ENCODE measurements at places on chromosomes 16 and 17. TPM values are rescaled to one million over a fixed set of nuclear protein-coding genes. Genes with fewer than 3 reads are reported as not detected.

SEZ6L2 gene
- total RNA-seq, result 4.0 TPM

CDRT15L2 gene
- not detected for total RNA-seq

DNA sequence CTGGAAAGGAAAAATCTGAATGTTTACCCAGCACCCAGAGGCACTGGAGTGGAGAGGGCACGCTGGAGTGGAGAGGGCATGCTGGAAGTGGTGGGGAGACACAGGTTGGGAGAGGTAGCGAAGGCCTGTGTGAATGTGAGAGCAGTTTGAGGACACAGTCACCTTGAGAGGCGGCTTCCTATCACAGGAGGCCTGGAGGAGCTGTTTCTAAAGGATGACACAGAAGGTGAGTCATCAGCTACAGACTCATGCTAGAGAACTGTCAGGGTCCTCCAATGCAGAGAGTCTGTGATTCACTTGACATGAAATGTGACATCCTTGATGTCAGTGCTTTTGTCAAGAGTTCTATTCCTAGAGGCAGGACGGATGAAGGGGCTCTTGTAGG is 13.8 kb downstream of the CTRL start:
- peak overlapping the region; percentile 81 for H3K27ac ChIP-seq
- H3K4me1 ChIP-seq, result peaks cover 62% of the 10 kb centered on the region
- peaks cover 5% of the 10 kb centered on the region for H3K27me3 ChIP-seq
- peak; percentile 91 for DNase-seq

- H3K4me1 ChIP-seq, result no peaks in the 10 kb centered on the region
- H3K27me3 ChIP-seq, result peaks cover 6% of the 10 kb centered on the region
- H3K27ac ChIP-seq, result no peak overlapping the region
- H3K36me3 ChIP-seq, result peaks cover 5% of the 10 kb centered on the region
- no peak for DNase-seq
- H3K4me3 ChIP-seq, result no peak overlapping the region
Measured at GRCh38 chr17:6981426-6981825, 14.4 kb upstream of the ALOX12 start.

DNA sequence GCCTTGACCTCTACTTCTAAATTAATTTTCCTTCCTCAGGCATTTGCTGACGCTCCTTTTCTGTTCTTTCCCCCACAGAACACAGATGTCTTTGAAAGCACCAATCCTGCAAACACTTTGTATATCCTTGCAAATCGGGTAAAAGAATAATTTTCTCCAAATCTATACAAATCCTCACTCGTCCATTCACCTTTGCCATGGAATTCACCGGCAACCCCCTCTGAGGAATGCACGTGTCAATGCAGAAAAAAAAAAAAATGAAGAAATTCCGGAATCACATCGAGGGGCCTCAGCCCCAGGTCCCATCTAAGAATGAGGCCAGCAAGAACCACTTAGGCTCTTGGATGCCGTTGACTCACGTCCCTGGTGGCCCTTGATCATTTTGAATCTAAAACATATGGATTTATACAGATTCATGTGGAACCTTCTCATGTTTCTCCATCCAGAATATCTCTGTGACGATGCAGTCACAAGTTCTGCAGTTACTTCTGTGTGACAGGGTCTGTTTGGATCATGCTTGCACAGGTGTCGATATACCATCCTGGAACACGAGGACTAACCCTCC is 136.9 kb downstream of the RBFOX3 start:
- no peaks in the 10 kb centered on the region for H3K4me1 ChIP-seq
- H3K27ac ChIP-seq, result no peak overlapping the region
- DNase-seq, result no peak
- peaks cover 15% of the 10 kb centered on the region for H3K36me3 ChIP-seq

DNA sequence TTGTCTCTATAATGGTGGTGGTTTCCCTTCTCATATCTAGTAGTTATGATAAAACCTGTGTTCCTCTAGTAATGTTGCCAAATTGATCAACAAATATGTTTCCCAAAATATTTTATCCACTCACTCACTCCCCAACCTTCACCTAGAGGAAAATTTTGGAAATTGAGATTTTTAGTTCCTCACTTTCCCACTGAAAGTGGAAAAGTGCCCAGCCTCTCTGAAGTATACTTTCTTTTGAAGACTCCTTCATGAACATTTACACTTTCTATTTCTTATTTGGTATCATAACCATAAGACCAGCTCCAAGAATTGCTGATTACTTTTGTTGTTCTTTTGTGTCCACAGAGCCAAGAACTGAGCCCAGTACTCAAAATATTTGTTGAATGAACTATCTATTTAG is 5.1 kb upstream of the CENPV start:
- H3K36me3 ChIP-seq, result no peaks in the 10 kb centered on the region
- peaks cover 6% of the 10 kb centered on the region for H3K27me3 ChIP-seq

DNA sequence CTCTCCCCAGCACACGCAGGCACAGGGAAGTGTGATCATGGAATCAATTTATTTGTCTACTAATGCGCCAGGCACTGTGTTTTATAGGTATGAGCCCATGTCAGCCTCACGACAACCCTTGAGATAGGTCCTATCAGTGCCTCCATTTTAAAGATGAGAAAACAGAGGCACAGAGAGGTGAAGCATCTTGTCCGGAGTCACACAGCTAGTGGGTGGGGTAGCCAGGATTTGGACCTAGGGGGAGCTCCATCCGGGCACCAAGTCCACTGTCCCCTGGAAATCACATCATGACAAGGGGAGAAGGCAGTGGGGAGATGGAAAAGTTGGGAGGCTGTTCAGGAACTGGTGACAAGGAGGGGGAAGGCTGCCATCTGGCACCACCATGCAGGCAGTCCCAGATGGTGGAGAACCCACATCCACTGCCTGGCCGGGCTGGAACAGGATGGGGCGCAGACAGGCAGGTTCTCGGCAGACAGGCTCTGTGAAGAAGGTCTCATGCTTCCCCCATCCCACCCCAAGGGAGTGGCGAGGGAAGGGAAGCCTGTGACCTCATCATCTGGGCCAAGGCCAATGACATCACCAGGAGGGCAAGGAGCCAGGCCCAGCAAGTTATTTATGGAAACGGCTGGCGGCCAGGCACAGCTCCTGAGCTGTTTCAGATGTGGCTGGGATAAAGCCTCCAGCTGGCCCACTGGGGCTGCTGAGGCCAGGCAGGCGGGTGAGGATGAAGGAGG is 126.0 kb upstream of the SDK2 start:
- H3K27ac ChIP-seq, result no peak overlapping the region
- no peak for DNase-seq
- H3K4me1 ChIP-seq, result no peaks in the 10 kb centered on the region
- H3K36me3 ChIP-seq, result peaks cover 8% of the 10 kb centered on the region

All from HFFc6 (cell line).